MCF 10A (cell line): ENCODE measurements at places on chromosomes 2 and 18.

DNA sequence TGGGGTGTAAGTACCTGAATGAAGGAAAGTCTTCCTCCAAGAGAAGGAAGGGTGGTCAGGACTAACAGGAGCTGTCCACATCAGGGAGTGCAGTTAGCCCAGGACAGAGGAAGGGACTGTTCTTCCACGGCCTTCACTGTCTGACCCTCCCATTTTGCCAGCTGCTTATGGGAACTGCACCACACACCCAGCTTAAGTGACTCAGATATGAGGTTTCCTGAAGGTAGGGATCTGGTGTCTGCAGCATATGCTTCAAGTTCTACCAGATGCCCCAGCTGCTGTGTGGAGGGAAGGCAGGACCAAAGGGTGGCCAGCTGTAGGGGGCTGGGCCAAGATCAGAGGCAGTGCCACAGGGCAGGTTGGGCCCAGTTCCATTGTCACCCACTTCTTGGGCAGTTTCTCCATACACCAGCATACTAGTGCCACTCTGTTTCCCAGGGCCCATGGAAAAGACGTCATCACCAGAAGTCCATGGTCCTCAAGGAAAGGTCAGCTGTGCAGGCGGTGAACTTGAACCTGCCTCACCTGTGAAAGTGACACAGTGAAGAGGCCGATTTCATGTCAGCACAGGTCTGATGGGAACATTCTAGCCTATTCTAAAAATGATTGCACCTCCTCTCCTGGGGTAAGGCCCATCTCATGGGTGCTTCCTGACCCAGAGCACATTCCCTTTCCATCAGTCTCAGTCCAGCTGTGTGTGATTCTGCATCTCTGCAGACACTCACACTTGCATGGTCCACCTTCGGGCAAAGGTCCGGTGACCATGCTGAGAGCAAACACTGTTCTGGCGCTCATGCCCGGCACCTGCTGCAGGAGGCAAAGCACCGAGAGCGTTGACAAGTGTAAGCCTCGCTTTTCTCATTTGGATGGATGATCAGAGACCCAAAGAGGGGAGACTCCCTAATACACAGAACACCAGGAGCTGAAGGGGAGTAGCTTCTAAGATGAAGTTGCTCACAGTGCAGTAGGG is 68.0 kb downstream of the ACAA2 start:
- DNase-seq, result no peak

DNA sequence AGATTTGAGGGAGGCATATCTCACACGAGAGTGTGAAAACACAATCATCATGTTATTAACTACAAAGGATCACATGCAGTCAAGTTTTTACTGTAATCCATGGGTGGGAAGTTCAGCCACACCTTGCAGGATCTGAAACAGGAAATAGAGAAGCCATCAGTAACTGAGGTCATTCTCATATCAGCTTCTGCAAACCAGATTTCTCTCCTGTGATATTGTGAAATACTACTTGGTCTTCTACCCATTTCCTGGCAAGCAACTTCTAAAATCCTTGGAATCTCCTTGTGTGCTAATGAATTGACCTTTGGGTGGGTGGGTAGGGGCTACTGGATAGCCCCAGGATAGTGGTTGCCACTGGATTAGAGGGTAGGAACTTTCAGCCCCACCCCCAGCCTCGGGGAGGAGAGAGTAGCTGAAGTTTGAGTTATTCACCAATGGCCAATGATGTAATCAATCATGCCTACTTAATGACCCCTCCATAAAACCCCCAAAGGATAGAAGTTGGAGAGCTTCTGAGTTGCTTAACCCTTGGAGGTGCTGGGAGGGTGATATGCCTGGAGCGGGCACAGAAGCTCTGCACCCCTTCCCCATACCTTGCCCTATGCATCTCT is 25.6 kb upstream of the TGIF1 start:
- DNase-seq, result no peak

- DNase-seq, result no peak
Observed at GRCh38 chr2:953408-953807, 2.8 kb downstream of the SNTG2 start.

GRCh38 chr2:20629581-20630171 is 21.2 kb downstream of the HS1BP3 start:
- no peak for DNase-seq

DNA sequence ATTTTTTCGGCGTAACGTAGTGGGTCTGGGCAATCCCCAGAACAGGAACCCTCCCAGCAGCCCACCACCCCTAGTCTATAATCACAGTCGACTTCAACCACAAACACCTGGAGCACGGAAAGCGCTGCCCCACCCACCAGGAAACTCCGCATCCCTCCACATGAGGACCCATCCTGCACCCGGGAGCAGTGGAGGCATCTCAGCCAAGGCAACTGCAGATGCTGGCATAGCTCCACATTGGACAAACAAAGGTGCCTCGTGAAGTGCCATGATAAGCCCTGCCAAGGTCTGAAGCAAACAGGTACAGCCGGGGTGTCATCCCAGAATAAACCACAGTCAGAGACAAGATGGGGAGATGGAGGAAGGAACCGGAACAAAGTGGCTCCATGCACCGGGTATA is 24.3 kb upstream of the COPS8 start:
- no peak for DNase-seq

DNA sequence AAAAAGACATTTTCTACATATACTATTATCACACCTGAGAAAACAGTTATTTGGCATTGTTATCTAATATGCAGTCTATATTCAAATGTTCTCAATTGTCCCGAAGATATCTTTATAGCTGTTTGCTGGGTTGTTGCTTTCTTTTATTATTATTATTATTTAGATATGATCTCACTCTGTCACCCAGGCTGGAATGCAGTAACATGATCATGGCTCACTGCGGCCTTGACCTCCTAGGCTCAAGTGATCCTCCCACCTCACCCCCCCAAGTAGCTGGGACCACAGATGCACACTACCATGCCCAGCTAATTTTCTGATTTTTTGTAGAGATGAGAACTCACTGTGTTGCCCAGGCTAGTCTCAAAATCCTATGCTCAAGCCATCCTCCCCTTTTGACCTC is 19.9 kb downstream of the GPATCH11 start:
- no peak for DNase-seq

- DNase-seq, result peak; percentile 93
Observed at GRCh38 chr2:233413559-233414272, 59.4 kb downstream of the DGKD start.

GRCh38 chr2:30711646-30712085 is 95.6 kb downstream of the CAPN13 start:
- peak; percentile 91 for DNase-seq

DNA sequence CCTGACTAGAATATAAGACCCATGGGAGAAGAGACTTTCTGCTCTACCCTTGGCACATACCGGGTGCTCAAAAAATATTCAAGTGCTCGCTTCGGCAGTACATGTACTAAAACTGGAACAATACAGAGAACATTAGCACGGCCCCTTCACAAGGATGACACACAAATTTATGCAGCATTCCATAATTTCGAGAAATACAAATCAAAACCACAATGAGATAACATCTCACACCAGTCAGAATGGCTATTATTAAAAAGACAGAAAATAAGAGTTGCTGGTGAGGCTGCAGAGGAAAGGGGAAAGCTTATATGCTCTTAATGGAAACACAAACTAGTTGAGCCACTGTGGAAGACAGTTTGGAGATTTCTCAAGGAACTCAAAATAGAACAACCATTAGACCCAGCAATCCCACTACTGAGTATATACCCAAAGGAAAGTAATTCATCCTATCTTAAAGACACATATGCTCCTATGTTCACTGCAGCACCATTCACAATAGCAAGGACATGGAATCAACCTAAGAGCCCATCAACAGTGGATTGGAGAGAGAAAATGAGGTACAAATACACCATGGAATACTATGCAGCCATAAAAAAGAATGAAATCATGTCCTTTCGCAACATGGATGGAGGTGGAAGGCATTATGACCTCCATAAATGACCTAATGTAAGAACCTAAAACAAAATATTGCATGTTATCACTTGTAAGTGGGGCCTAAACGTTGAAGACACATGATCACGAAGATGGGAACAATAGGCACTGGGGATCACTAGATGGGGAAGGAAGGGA is 71.6 kb upstream of the CYP1B1 start:
- DNase-seq, result no peak

- peak; percentile 47 for DNase-seq
Observed at GRCh38 chr2:173400760-173401159, 46.1 kb downstream of the CDCA7 start.

DNA sequence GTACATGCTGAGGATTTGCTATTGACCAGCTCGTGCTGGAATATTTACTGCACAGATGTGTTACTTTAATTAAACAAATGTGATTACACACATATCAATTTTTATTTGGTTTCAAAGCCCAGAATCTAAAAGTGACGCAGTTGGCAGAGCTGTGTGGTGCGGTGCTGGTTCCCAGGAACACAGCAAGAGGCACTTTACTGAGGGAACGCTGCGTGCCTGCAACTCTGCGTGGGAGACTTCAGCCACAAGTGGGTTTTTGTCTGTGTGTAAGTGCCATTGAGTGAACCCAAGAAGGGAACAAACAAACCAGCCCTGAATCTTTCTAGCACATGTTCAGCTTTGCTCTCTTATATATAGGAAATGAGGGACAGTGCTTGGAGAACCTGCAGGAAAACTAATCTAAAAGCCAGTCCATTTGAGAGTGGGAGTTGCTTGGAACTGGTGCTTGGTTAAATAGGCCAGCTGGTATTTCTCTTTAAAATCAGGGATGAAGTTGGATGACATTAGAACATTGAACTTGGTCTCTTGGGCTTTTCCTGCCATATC is 196.6 kb upstream of the CELF4 start:
- no peak for DNase-seq

GRCh38 chr18:64110692-64111480 is 38.0 kb downstream of the LINC00305 start:
- DNase-seq, result peak; percentile 65

DNA sequence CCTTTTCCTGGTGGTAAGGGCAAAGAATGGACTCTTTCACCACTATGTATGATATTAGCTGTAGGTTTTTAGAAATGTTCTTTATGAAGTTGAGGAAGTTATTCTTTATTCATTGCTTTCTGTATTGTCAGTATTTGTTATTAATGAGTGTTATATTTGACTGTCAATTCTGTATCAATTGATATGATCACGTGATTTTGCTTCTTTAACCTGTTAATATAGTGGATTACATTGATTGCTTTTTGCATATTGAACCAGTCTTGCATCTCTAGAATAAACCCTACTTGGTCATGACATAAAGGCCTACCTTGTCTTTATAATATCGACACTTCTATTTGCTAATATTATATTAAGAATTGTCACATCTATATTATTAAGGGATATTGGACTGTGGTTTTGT is 18.3 kb upstream of the ST6GAL2 start:
- DNase-seq, result no peak

DNA sequence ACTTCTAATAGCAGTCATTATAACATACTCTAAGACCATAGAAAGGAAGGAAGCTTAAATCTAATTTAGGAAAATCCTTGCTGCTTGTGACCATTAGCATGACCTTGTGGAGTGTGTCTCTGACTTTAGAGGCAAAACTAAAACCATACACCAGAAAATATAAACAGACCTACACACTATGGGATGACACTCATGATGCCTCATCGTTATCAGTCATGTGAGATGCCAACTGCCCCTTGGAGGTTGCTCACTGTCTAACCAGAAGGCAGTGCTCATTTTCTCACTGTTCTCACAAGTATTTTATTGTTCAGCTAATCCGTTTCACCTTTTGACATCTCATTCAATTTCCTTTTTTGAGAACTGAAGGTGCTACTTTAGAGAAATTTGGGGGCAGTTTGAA is 376.9 kb downstream of the RND3 start:
- no peak for DNase-seq

DNA sequence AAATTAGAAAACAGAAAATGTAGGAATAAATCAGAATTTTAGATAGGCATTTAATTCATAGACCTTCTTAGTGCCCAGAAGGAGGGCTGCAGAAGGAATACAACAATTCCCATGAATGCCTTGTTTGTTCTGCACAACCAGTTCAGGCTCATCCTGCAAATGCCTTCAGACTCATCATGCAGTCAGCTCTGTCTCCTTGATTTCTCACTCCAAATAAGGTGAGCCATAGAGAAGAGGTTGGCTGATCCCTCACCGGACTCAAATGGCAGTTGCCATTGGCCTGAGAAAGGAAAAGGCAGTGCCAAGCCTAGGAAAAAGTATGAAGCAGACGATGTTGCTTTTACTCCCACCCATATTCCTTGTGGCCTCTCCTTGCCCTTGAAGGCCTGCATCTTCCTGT is 50.3 kb downstream of the DSC3 start:
- no peak for DNase-seq

GRCh38 chr2:85551698-85552678 is 9.3 kb downstream of the GGCX start:
- peak; percentile 88 for DNase-seq

DNA sequence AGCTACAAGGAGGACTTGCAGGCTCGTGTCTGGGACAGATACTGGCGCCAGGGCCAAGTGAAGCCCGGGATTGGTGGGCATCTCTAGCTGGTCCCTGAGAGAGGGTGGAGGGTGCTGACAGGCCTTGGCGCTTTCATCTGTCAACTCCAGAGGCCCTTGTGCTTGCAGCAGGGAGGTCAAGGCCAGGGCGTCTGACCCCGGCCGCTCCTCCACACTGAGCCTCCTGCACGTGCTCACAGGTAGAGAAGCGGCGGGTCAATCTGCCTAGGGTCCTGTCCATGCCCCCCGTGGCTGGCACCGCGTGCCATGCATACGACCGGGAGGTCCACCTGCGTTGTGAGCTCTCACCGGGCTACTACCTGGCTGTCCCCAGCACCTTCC is 9.5 kb downstream of the CAPN10 start:
- no peak for DNase-seq

DNA sequence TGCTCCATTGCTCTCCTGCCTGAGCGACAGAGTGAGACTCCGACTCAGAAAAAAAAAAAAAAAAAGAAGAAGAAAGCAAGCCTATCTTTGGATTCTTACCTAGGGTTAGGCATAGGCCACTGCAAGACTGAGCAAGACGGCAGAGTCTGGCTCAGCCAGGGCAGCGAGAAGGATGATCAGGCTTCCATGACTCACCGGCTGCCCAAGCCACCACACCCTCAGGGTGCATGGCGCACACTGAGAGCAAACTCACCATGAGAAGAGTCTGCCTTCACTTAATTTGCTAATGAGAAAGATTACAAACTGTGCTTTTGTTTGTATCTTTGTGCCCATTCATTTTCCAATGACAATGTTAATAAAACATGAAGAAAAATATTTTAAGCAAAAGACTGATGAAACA is 8.2 kb downstream of the FAM110C start:
- peak; percentile 90 for DNase-seq

GRCh38 chr2:216339456-216340279 is 32.6 kb downstream of the MARCHF4 start:
- DNase-seq, result peak; percentile 33

- no peak for DNase-seq
Observed at GRCh38 chr18:49651033-49651432, 89.2 kb downstream of the LIPG start.

DNA sequence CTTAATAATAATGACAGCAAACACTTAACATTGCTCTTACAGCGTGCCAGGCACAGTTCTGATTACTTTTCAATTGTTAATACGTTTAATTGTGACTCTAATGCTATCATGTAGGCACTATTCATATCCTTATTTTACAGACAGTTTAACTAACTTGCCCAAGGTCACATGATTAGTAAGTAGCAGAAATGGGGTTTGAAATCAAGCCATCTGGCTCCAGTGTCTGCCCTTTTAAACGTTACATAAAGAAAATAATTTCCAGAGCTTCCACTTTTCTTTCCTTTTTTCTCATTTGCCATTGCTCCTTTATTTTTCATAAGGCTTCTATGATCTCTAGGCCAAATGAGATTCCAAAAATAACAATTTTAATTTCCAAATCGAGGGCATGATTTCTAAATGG is 50.6 kb upstream of the IKZF2 start:
- DNase-seq, result no peak
